ENCODE measurements at places on chromosomes 5 and 9.

DNA sequence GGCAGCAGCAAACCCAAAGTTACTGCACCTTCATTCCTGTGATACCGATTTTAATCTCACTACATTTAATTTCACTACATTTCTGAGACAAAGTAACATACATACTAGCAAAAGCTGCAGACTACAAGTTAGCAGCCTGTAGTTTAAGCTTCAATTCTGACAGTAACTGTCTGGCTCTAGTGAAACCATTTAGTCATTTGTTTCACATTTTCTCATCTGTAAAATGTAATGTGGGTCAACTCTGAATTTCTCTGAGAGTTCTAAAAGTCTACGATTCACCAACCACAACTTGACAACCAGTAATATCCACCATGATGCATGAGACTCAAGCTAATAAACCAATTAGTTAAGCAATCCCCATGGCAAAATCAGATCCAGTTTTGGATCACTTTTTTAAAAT lies 408.9 kb downstream of the PDE4D start:
- no peak for DNase-seq

GRCh38 chr5:150485693-150486401 lies 22.1 kb upstream of the NDST1 start:
- peak; percentile 66 for DNase-seq

GRCh38 chr9:24007185-24007584 lies 181.1 kb upstream of the ELAVL2 start:
- no peak for DNase-seq

GRCh38 chr9:5950261-5950660 lies 59.6 kb downstream of the MLANA start:
- no peak for DNase-seq

DNA sequence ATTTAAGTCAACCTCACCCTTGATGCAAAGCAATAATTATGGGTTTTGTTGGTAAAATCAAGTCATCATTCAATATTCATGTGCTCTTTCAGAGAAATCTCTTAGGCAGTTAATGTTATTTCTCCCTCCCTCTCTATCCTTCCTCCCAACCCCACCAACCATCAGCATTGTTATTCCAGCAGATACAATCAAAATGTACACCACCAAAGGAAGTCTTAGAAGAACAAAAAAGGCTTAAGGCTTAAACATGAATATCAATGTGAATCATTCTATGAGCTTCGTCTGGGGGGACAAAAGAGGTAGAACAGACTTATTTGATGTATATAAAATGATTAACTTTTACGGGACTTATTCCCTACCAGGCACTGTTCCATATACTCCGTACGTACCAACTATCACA lies 404.4 kb downstream of the ARHGEF28 start:
- DNase-seq, result no peak

DNA sequence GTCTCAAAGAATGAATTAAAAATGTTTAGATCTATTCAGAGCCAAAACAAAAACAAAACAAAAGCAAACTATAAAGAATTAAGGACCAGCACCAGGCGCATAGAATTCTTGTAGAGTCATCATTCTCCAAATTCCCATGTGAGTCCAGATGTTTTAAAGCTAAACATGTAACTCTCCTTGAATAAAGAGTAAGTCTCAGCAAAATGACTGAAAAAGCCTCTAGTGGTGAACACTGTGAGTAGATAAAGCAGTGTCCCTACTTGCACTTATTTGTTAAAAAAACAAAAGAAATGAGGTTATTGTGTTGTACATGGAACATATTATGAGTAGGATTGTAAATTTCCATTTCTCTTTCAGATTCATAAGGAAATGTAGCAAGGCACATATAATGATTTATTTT lies 44.0 kb downstream of the NNT start:
- no peak for DNase-seq

DNA sequence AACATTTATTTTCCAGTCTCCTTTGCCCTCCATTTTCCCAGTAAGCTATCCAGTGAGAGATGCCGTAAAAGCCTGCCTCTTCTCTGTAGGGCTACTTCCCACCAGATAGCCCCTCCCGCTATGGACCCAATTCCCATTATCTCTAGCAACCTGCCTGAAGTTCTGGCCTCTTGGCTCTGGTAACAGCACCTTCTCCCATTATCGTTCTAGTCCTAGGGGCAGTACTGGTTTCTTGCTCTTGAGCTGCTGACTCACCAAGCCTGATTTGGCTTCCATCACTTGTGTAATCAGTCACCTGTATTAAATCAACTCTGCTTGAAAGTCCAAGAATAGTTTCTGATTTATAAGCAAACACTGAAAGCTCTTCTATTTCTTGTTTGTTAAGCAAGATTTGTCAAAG lies 42.8 kb upstream of the PARP8 start:
- no peak for DNase-seq

GRCh38 chr9:126532019-126532462 lies 81.7 kb upstream of the LMX1B start:
- no peak for DNase-seq

- DNase-seq, result no peak
Measured at GRCh38 chr5:59598547-59598874, 295.0 kb downstream of the PDE4D start.

DNA sequence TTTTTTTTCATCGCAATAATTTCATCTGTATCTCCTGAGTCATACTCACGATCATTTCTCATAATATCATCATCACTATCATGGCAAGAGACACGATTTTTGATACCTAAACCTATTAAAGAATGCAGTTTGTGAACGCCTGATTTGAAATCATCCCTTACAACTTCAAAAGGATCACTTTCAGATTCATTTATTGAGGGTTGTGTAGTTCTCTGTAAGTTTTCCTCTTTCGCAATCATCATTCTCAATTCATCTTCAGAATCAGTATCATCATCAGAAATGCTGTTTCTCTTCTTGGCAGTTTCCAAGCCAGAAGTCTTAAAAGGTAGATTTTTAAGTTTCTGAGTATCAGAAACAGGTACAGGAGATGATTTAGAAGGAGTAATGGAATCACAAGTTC lies 9.7 kb downstream of the NOL8 start:
- DNase-seq, result no peak

DNA sequence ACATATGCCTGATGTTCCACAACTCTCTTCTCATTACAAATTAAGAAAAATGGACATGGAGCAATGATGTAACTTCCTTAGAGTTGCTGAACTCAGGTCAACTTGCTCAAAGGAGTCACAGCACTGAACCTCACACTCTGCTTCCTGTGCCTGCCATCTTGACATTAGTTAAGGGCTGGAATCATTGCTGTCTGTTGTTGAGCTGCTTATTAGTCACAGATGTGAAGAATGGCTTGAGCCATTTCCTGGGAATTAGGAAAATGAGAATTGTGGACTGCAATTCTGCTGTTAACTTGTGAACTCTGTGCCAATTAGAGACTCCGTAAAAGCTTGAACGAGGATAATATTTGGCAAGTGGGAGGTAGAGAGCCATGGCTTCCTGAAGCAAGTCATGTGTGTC lies 212.0 kb downstream of the ADAMTS12 start:
- no peak for DNase-seq

DNA sequence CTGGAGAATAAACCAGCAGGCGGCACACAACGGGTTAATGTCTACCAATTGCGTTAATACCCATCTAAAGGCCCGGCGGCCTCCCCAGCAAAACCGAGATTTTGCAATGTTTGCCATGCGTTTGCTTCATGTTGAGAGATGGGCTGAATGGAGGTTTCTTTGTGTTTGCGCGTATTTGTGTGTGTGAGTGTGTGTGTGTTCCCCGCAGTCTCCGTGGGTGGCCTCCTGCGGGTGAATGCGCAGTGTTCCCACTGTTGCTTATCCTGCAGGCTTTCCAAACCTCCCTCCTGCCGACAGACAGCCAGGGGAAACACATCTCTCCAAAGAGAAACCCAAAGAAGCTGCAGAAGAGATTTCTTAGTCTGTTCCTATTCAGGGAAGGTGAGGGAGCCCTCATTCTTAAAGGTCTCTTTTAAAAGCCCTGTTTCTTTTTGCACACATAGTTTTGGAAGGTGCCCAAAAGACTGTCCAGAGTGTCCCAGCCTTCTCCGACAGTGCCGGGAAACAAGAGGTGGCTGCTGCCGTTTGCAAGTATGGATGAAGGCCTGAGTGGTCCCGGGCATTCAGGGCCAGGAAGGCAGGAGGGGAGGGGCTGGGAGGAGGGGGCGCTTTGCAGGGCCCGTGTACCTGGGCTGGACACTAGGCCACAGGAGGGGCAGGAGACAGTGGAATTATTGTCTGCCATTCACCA lies 103.8 kb upstream of the ERCC6L2 start:
- DNase-seq, result no peak

DNA sequence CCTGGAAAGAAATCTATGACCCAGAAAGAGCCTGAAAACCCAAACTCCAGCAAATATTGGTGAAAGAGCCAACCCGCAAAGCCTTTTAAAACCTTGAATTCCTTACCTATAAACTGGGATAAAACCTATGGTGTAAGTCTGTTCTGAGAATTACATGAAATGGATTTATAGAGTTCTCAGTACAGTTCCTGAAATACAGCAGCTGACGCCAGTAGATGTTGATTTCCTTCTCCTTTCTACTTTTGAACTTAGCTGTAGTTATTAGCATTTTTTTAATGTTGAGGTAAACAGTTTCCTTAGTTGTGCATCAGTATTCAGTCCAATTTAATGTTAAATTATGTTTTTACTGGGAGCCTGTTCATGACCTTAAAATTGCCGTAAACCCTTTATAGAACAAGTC lies 3.7 kb downstream of the SPIN1 start:
- no peak for DNase-seq

- no peak for DNase-seq
Measured at GRCh38 chr9:117725426-117725887, 21.3 kb downstream of the TLR4 start.

GRCh38 chr5:170420806-170421412 lies 31.7 kb upstream of the KCNMB1 start:
- DNase-seq, result peak; percentile 65

GRCh38 chr5:110351430-110351829 lies 375.0 kb downstream of the TMEM232 start:
- DNase-seq, result no peak

GRCh38 chr9:121498487-121499176 lies 1.0 kb downstream of the GGTA1 start:
- DNase-seq, result no peak

GRCh38 chr9:21491756-21492155 lies 9.6 kb upstream of the IFNE start:
- peak; percentile 24 for DNase-seq

All from myocyte (in vitro differentiated cells).